ENCODE measurements at places on chromosomes 16 and 17. TPM values are rescaled to one million over a fixed set of nuclear protein-coding genes. Genes with fewer than 3 reads are reported as not detected.

The CEP295NL gene
- total RNA-seq, result 6.1 TPM

- DNase-seq, result no peak
- no peaks in the 10 kb centered on the region for H3K4me1 ChIP-seq
- no peak overlapping the region for H3K4me3 ChIP-seq
- H3K27ac ChIP-seq, result no peak overlapping the region
- no peaks in the 10 kb centered on the region for H3K36me3 ChIP-seq
Measured at GRCh38 chr17:16987066-16987829, 15.3 kb upstream of the TNFRSF13B start.

GRCh38 chr16:83819361-83819760, 11.6 kb downstream of the HSBP1 start:
- H3K4me1 ChIP-seq, result peaks cover under 1% of the 10 kb centered on the region
- no peak overlapping the region for H3K27ac ChIP-seq
- no peaks in the 10 kb centered on the region for H3K27me3 ChIP-seq
- H3K36me3 ChIP-seq, result no peaks in the 10 kb centered on the region
- H3K4me3 ChIP-seq, result no peak overlapping the region
- no peak for DNase-seq

DNA sequence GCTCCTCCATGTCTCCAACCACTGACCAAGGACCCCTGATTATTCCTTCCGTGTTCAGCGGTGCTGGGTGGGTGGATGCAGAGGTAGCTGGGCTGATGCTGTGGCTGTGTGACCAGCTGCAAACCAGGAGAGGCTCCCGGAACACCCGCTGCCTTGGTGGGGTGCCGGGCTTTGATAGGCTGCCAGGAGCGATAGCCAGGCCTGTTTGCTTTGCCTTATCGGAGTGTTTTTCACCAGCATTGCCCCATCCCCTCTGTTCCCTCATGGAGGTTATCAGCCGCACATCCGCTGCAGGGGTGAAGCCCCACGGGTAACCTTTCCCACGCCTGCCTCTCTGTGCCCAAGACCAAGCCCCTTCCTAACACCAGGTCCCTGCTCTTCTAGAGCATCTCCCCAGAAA, 354.3 kb downstream of the C16orf95 start:
- H3K27ac ChIP-seq, result no peak overlapping the region
- no peak overlapping the region for H3K4me3 ChIP-seq
- no peak for DNase-seq
- H3K36me3 ChIP-seq, result no peaks in the 10 kb centered on the region

DNA sequence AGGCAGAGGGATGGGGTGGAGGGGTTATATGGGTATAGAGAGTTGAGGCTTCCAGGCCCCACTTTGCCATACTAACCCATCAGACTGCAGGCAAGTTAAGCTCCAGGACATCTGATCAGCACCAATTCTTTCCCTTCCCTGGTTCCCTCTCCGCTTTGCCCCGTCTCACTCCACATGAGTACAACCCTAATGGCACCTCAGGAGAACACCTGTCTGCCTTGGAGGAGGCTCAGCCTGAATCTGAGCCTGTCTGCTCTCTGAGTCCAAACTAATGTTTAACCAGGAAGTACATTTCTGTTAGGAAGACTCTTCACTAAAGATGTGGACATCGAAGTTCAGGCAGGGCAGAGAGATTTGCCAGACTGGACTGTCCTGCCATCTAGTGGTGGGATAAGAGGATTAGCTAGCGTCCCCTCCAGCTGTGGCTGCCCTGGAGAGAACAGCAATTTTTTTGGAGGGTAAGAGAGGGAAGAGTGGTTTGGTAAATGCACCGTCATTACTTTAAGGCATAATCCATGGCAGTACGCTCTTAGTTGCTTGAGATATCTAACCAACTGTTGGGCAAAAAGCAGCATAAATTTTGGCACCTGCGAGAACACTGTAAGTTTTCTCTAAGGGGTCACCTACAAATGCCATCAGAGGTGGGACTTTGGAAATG, 29.2 kb upstream of the LRRC75A start:
- H3K27me3 ChIP-seq, result no peaks in the 10 kb centered on the region
- peak; percentile 70 for DNase-seq
- no peaks in the 10 kb centered on the region for H3K36me3 ChIP-seq
- no peak overlapping the region for H3K4me3 ChIP-seq

The PRSS33 gene
- total RNA-seq, result 0.82 TPM

The PERCC1 gene
- not detected for total RNA-seq

Data from ovary (tissue), 10 donors.